ENCODE measurements at places on chromosomes 3 and 15.

GRCh38 chr3:193594946-193595689 is 2.1 kb downstream of the OPA1 start:
- H3K27ac ChIP-seq: no peak overlapping the region
- no peaks in the 10 kb centered on the region for H3K36me3 ChIP-seq
- H3K27me3 ChIP-seq: no peaks in the 10 kb centered on the region
- peak overlapping the region; percentile 94 for H3K4me3 ChIP-seq
- no peak for DNase-seq

GRCh38 chr15:87747087-87747486 is 509.5 kb downstream of the NTRK3 start:
- no peaks in the 10 kb centered on the region for H3K36me3 ChIP-seq
- H3K4me3 ChIP-seq: no peak overlapping the region
- H3K4me1 ChIP-seq: no peaks in the 10 kb centered on the region
- H3K27me3 ChIP-seq: no peaks in the 10 kb centered on the region
- no peak overlapping the region for H3K27ac ChIP-seq

DNA sequence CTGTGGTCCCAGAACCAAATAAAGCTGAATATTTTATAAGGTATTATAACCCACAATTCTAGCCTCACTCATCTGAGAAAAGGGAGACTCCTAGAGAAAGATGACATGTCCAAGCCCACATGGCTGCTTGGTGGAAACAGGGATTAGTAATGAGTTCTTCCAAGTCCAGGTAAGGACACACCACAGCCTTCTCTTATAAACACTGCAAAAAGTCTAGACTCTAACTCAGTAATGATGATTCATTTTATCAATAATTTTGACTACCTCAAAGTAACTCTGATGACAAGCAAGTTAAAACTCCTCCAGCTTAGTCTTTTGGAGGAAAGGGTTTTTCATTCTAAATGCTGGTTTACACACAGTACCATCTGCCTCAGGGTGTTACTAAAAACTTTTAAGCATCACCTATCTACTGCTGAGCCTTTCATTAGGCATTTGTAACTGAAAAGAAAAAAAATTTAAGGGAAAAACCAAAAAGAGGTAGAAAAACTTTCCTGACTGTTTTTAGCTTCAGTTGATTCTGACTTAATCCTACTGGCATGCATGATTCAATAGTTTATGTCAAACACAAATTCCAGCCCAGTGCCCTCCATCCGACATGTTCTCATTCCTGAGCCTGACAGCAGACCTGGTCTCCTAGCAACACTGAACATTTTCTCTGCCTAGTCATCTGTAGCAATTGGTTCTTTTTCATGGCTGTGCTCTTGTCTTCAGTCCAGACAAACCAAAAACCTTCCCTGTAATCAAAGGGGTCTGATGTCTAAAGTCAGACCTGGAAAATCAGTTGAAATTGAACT is 43.9 kb downstream of the P3H2 start:
- no peak overlapping the region for H3K27ac ChIP-seq
- peak; percentile 72 for DNase-seq
- H3K4me3 ChIP-seq: no peak overlapping the region
- H3K4me1 ChIP-seq: peaks cover 10% of the 10 kb centered on the region

GRCh38 chr3:124574012-124574411 is 156.2 kb upstream of the UMPS start:
- H3K27me3 ChIP-seq: no peaks in the 10 kb centered on the region
- H3K4me1 ChIP-seq: no peaks in the 10 kb centered on the region
- no peak overlapping the region for H3K4me3 ChIP-seq
- DNase-seq: no peak

GRCh38 chr3:141231952-141232823 is 563 bp downstream of the PXYLP1 start:
- H3K4me3 ChIP-seq: peak overlapping the region; percentile 78
- peaks cover 10% of the 10 kb centered on the region for H3K4me1 ChIP-seq
- peak; percentile 24 for DNase-seq
- no peaks in the 10 kb centered on the region for H3K36me3 ChIP-seq

DNA sequence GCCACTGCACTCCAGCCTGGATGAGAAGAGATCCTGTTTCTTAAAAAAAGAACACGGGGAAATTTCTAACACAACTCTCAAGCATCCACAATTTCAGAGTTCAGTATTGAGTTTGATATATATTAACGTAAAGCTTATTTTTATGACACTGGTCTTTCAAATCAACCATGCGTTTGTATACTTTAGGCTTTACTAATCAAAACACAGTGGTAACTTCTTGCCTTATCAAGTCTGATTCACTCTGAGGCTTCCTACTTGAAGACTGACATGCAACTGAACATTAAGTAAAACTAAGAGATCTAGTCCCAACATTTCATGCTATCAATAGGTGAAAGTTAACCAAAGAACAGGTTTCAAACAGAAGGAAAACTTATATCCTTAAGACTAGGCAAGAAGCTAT is 46.7 kb downstream of the PRTG start:
- no peaks in the 10 kb centered on the region for H3K27me3 ChIP-seq
- no peak for DNase-seq
- peaks cover 8% of the 10 kb centered on the region for H3K4me1 ChIP-seq
- no peak overlapping the region for H3K4me3 ChIP-seq

DNA sequence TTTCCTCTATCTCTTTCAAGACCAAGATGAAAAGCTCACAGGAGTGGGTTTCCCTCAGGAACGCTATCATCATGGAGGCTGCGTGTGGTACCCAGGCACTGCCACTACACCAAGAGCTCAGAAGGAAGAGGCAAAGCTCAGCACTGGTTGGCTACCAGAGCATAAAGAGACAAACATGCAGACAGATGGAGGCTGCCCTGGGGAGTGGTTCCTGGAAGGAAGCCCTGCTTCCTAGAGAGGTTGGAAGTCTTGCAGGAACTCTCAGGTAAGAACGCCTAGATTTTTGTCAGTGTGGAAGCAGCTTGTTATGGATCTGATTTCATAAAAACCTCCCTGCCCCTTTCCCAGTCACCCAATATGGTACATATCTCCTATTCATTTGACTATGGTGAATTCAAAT is 49.9 kb upstream of the ADCY5 start:
- H3K4me1 ChIP-seq: no peaks in the 10 kb centered on the region
- DNase-seq: no peak
- no peak overlapping the region for H3K4me3 ChIP-seq
- H3K27ac ChIP-seq: no peak overlapping the region

- H3K27ac ChIP-seq: no peak overlapping the region
- no peaks in the 10 kb centered on the region for H3K36me3 ChIP-seq
- H3K27me3 ChIP-seq: no peaks in the 10 kb centered on the region
- no peak for DNase-seq
These were observed 364.9 kb downstream of the NAALADL2 start for GRCh38 chr3:175224051-175224450.

DNA sequence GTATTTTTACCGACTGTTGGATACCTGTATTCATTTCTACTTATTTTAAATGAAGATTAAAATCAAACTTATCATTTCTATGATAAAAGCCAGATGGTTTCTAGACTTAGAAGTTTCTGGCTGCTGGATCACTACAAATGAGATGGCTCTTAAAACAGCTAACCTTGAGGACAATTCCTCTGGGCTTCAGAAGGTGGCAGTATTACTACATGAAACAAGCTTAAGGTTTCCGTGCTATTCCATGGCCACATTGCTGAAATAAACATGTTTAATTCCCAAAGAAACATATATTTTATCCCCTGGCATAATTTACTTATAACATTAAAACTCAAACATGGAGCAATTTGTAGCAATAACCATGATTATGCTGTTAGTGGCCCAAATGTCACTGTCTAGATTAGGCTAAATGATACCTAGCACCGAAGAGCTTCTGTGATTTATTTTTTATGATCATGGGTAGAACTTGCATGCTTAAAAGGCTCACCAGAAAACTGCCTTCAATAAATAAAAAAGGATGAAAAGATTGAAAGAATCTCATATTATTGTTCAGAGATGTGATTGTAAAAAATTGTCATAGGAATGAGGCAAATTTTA is 204.0 kb upstream of the NANOGP8 start:
- no peak overlapping the region for H3K27ac ChIP-seq
- H3K27me3 ChIP-seq: no peaks in the 10 kb centered on the region
- H3K4me1 ChIP-seq: peaks cover 9% of the 10 kb centered on the region
- DNase-seq: peak; percentile 69
- no peak overlapping the region for H3K4me3 ChIP-seq

DNA sequence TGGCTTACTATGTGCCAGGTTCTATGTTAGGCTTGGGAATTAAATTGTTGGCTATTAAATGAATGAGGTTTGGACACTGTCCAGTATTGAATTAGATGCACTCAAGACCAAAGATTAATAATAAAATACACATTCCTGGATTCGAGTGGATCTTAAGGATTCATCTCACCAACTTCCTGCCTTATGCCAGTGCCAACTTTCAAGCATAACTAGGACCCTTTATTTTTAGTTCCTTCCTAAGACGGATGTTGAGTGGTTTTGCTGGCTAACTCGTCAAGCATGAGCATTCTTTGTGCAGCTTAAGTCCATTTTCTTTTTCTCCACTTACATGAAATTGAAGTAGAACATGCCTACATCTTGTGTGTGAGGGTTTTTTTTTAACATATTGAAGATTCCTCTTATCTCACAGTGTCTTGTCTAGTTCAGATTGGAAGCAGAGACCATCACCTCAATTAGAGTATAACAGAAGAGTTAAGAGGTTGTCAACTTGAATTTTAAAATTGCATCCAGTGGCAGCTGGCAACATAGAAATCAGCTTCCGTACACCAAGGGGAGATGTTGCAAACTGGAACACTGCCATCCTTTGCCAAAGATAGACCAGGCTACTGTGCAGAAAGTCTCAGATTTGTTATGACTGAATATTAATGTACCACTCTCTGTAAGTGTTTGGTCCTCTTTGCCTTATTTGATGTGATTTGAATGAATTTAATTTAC is 106.3 kb upstream of the BFSP2 start:
- H3K4me3 ChIP-seq: no peak overlapping the region
- no peaks in the 10 kb centered on the region for H3K36me3 ChIP-seq
- no peak overlapping the region for H3K27ac ChIP-seq
- DNase-seq: no peak
- peaks cover 49% of the 10 kb centered on the region for H3K4me1 ChIP-seq
- no peaks in the 10 kb centered on the region for H3K27me3 ChIP-seq

DNA sequence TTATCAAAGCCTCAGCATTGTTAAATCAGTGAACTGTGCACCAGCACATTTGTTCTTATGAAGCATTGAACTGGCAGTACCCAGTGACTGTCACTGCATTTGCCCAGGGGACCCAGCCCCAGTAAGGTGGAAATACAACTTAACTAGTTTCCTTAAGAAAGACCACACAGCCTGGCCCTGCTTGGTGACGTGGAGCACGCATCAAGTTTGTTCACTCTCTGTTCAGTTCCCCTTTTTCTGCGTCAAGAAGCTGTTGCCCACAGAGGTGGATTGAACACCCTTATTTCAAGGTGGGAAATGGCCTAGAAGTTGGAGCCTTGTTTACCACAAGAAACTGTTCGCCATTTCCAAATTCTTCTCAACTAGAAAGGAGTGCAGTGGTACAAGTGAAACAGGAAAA is 69.9 kb upstream of the AGBL1 start:
- H3K4me3 ChIP-seq: no peak overlapping the region
- H3K4me1 ChIP-seq: no peaks in the 10 kb centered on the region
- H3K27me3 ChIP-seq: peaks cover 5% of the 10 kb centered on the region
- no peak overlapping the region for H3K27ac ChIP-seq
- DNase-seq: no peak

- no peak for DNase-seq
- H3K27me3 ChIP-seq: peaks cover 12% of the 10 kb centered on the region
- H3K4me3 ChIP-seq: no peak overlapping the region
- no peak overlapping the region for H3K27ac ChIP-seq
These were observed 1.4 kb downstream of the TNIK start for GRCh38 chr3:171458864-171459136.

- peaks cover 5% of the 10 kb centered on the region for H3K4me1 ChIP-seq
- H3K27me3 ChIP-seq: peaks cover 98% of the 10 kb centered on the region
- H3K27ac ChIP-seq: no peak overlapping the region
- H3K36me3 ChIP-seq: no peaks in the 10 kb centered on the region
These were observed 1.8 kb downstream of the FOXL2 start for GRCh38 chr3:138944929-138945708.
